CD4-positive, alpha-beta T cell treated with Interleukin-10 for 1 hour (primary cell): ENCODE measurements at places on chromosomes 4 and X.

GRCh38 chrX:1725472-1725871 lies 110.6 kb downstream of the ASMT start:
- DNase-seq = no peak

- no peak for DNase-seq
Measured at GRCh38 chr4:74260036-74260435, 48.2 kb upstream of the EPGN start.

DNA sequence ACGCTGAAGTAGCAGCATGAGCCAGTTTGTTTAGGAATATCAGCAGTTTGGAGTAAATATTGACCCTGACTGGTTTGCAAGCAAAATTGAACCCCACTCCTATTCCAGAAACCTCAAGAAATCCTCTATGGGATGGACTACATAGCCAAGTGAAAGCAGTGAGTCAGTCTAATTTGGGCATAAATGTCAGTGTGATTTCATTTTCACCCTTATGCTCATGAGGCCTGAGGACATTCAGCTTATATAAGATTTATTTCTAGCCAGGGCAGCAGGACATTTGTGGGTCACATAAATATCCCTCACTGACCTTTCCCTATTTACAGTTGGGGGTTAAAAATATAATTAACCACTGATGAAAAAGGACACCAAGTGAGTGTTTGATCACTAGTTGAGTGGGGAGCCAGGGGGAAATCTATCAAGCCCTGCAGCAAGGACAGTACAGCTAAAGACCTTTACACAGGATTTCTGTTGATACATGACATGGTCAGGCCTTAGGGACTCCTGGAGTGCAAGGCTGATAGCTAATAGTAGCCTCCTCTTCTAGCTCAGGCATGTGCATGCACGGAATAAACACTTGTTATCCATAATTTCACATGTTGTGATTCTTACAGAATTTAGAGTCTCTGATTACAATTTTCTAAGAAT lies 996.9 kb upstream of the GRIA3 start:
- no peak for DNase-seq

GRCh38 chr4:145545538-145546174 lies 64.0 kb downstream of the SMAD1 start:
- DNase-seq = no peak

DNA sequence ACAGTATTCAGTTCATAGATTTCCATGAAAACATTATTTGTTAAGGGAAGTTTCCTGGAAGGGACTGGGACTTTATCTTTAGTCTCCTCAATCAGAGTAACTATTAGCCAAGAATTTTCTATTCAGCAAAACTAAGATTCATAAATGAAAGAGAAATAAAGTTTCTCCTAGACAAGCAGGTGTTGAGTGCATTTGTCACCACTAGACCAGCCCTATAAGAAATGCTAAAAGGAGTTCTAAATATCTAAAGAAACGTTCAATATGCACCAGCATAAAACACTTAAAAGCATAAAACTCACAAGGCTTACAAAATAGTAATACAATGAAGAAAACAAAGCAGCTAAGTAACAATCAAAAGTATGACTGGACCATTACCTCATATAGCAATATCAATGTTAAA lies 423.0 kb downstream of the TECRL start:
- DNase-seq = no peak

DNA sequence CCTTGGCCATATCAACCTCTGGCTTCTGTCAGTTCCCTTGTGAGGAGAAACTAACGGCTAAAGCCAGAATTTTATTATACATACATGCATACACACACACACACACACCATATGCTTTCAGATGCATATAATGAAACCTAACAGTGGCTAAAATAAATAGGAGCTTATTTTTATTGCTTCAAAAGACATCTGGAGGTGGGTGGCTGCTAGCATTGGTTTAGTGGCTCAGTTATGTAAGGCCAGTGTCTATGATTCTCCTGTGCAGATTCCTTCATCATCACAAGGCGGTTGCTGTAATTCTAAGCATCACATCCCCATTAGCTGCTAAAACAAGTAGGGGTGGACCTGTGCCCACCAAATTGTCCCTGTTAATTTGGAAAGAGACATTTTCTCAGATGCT lies 110.8 kb downstream of the MAPK10 start:
- no peak for DNase-seq

DNA sequence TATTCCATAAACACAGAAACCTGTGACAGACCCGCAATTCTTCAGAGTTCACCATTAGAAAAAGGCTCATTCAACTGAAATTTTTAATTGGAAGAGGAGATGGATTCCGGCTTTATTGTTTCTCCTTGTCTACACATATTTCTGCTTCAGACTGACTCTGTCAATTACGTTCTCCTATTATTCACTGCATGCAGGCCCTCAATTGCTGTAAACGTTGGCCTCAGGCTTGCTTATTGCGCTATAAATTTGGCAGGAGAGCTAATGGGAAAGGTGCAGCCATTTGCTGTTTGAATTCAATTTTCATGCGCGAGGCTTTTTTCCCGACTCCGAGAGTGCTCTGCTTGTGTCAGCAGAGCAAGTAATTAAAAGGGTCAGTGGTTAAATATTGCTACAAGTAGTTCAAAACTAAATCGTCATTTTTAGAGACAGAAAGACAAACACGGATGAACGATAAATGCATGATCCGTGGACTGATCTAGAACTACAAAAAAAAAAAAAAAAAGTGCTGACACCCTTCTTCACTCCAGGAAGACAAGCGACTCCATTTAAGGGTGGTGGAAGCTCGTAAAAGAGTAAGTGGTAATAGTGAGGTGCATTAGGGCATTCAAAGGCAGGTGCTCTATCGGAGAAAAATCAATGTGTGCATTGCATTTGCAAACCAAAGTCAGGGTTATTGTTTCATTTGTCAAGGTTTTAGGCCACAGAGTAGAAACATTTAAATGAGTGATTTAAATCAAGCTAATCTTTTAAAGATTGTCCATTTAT lies 841.6 kb upstream of the FRG1 start:
- no peak for DNase-seq

DNA sequence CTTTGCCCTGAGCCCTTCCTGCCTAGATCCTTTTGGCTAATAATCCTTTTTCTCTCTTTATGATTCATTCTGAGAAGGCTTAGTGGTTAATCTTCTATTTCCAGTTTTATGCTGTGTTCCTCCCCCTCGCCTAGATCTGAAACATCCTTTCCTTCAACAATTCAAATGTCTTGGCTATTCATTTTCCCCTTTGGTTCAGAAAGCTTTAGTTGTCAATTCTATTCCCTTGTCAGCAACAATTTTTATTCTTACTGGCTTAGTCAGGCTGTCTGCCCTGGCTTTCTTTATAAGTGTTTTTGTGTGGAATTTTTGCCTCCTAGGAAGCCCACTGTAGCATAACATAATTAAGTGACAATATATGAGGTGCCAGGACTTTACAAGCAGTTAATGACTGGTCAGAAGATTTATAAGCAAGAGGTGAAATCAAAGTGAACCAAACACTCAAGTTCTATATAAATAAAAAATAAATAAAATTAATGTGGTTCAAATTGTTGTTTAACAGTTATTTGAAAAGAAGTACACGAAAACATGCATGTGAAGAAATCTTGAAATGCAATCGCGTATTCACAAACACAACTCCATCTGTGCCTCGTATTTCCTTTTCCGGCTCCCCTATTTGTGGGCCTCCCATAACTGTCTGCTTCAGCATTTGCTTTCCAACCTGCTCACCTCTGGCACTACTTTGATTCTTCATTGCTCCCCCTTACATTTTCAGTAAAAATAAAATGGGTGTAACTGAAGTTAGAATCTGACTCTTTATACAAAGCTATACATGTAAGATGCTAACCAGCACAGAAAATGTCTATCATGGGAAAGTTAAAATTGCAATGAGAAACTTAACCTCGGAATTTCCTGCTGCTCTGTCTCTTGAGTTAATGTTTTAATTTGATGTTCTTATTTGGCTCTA lies 235.4 kb downstream of the SPRY1 start:
- no peak for DNase-seq

DNA sequence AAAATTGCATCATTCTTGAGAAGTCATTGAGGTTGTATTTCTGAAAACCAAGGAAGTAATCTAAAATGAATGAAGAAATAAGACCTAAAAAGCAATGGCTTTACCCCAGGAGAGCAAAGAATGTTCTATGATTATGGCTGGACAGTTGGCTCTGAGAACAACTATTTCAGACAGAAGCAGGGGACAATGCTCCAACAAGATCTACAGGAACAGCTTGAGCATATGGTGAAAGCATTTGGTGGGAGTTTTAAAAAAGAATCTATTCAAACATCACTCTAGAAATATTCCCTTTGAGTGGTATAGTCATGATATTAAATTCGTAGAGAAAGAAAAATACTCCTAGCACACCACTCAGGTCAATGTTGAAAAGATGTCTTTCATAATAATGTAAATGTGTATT lies 26.7 kb downstream of the DYNLT3 start:
- no peak for DNase-seq

DNA sequence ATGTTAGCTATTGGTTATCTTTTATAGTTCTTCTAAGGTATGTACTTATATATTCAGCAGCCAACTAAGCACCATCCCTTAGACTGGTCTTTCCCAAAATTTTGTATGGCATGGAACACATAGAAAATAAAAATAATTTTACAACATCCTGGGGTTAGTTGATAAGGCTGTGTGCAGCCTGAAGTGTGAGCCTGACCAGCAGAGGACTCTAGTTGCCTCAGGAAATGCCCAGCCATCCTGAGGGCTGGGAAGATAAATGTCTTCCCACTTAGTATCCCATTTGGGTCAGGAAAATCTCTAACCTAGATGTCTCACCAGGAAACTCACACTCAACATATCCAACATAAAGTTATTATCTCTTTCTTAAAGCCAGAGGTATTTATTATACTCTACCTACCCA lies 251.4 kb upstream of the POF1B start:
- no peak for DNase-seq

DNA sequence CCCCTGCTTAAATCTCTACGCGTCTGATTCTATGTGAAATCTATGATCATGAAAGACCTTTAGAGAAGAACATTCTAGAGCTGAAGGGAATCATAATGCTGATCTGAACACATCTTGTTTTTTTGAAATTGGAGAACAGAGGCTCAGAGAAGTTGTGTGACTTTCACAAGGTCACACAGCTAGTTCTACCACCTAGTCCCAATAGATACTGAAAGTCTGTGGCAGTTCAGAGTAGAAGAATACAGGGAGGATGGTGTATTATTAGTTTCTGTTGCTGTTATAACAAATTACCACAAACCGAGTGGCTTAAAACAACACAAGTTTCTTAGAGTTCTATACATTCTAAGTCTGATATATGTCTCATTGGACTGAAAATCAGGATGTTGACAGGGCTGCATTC lies 14.5 kb downstream of the CYP2U1 start:
- no peak for DNase-seq

- no peak for DNase-seq
Measured at GRCh38 chrX:128992107-128992971, 531.0 kb downstream of the SMARCA1 start.

- no peak for DNase-seq
Measured at GRCh38 chrX:69139516-69139915, 25.7 kb downstream of the PJA1 start.

DNA sequence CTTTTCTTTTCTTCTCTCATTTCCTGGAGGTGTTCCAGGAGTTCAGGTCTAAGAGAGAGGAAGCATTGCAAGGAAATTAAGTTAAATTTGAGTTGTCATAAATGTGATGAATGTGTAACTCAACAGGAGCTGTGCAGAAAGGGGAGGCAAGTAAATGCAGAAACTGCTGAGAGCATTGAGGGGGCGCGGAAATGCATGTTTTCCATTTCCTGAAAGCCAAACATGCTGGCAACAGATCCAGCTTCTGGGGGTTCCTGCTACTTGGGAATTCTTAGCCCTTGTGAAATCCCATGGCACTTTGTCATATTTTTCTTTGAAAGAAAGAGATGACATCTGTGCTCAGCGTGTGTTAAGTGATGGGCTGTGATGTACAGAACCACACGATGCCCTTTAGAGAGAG lies 33.8 kb upstream of the NAP1L5 start:
- no peak for DNase-seq

DNA sequence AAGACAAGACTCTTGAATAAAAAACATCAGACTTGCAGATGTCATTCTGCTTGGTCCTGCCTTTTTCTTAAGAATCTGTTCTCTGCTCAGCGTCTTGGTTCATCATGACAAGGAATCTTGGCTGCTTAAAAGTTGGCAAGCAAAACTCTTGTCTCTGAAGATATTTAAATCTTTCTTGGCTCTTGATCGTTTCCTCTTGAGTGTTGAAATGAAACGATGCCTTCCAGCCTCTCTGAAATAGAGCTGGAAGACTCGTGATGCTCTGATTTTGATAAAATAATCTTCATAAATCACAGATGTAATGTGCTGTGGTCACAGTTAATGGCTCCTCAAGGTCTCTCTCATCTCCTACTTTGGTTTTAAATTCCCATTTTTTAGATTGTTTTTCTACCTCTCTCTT lies 39.9 kb upstream of the TMEM192 start:
- no peak for DNase-seq

GRCh38 chrX:48589482-48590162 lies 7.7 kb upstream of the WDR13 start:
- DNase-seq = no peak

- no peak for DNase-seq
Measured at GRCh38 chr4:172758586-172759340, 409.8 kb upstream of the GALNT7 start.

- DNase-seq = peak; percentile 62
Measured at GRCh38 chr4:110196871-110197528, 1.4 kb downstream of the ELOVL6 start.

DNA sequence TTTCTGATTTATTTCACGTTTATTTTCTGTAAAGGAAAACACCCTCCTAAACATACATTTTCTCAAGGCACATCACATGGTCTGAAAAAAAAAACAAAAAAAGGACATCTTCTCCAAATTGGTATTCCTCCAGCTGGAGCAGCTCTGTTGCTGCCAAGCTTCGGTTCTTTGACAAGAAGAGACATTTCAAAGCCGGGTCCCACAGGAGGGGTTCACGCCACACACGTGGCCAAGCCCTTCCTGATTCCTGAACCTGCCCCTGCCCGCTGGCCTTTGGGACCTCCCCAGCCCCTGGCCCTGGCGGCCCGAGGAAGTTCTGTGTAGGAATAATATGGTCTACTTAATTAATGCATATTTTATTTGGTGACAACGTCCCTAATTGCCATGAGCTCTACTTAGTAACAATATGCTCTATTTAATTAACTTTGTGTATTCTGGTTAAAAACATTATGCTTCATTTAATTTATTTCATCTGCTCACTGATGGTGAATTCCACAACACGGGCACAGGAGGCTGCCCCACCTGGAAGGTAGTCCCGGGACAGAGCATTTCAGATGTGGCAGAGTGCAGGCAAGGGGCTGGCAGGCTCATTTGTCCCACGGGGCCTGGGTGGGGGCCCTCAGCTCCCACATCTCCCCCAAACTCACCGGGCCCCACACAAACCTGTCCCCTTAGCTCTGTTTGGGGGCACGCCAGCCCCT lies 5.4 kb upstream of the RGS12 start:
- DNase-seq = no peak

- DNase-seq = no peak
Measured at GRCh38 chr4:144970597-144970996, 127.4 kb downstream of the ANAPC10 start.

DNA sequence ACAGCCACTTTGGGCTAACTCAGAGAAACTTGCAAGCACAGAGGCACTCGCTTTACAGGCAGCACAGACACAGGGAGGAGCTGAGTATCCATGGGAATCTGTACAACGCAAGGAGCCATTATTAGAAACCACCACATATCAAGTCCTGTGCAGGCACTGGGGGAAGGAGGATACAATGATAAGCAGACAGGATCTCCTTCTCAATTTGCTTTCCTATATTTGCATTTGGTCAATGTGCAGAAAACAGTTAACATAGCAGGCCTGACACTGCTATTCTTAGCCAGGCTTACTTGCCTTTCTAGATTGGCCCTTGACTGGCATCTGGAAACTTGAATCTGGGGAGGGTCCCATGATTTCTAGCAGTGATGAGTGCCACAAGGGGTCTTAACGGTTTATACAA lies 65.8 kb downstream of the TEC start:
- no peak for DNase-seq
